Mesothelial cell of epicardium (in vitro differentiated cells): ENCODE measurements at places on chromosomes 3 and 15. TPM values are rescaled to one million over a fixed set of nuclear protein-coding genes. Genes with fewer than 3 reads are reported as not detected.

- no peaks in the 10 kb centered on the region for H3K36me3 ChIP-seq
- H3K4me3 ChIP-seq = no peak overlapping the region
- peak overlapping the region; percentile 47 for H3K27ac ChIP-seq
- peak; percentile 29 for DNase-seq
Observed at GRCh38 chr3:194246709-194247349, 104.3 kb downstream of the CPN2 start.

GRCh38 chr15:33649217-33649933 is 318.9 kb upstream of the CHRM5 start:
- peaks cover 7% of the 10 kb centered on the region for H3K4me1 ChIP-seq
- H3K4me3 ChIP-seq = no peak overlapping the region
- H3K27ac ChIP-seq = no peak overlapping the region
- H3K27me3 ChIP-seq = peaks cover 1% of the 10 kb centered on the region

DNA sequence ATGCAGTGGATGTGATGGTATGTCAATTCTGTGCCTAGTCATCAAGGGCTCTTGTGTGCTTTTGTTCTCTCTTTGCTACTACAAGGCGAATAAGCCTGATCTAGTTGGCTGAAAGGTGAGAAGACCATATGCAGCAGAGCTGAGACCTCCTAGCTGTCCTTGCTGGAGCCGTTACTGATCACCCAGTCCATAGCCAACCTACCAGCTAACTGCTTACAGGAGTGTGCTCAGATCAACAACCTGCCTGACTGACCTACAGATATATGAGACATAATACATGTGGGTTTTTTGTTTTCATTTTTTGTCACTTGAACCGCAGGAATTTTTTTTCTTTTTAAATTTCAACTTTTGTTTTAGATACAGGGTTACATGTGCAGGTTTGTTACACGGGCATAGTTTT is 22.8 kb downstream of the OXSM start:
- H3K27ac ChIP-seq = no peak overlapping the region
- H3K27me3 ChIP-seq = no peaks in the 10 kb centered on the region
- no peak for DNase-seq
- no peaks in the 10 kb centered on the region for H3K36me3 ChIP-seq

- H3K27me3 ChIP-seq = no peaks in the 10 kb centered on the region
- no peaks in the 10 kb centered on the region for H3K4me1 ChIP-seq
- no peak for DNase-seq
- H3K4me3 ChIP-seq = no peak overlapping the region
- no peaks in the 10 kb centered on the region for H3K36me3 ChIP-seq
Observed at GRCh38 chr3:104018541-104018940, 1348.2 kb upstream of the ALCAM start.

GRCh38 chr15:58590926-58591325 is 158.6 kb downstream of the ADAM10 start:
- no peak overlapping the region for H3K4me3 ChIP-seq
- H3K4me1 ChIP-seq = peaks cover 14% of the 10 kb centered on the region
- peak overlapping the region; percentile 90 for H3K27ac ChIP-seq
- no peak for DNase-seq

- H3K4me3 ChIP-seq = no peak overlapping the region
- H3K27me3 ChIP-seq = no peaks in the 10 kb centered on the region
- no peak overlapping the region for H3K27ac ChIP-seq
- H3K36me3 ChIP-seq = no peaks in the 10 kb centered on the region
Observed at GRCh38 chr15:47792231-47792630, 74.9 kb downstream of the SEMA6D start.

- H3K36me3 ChIP-seq = no peaks in the 10 kb centered on the region
- peak overlapping the region; percentile 95 for H3K27ac ChIP-seq
- no peak overlapping the region for H3K4me3 ChIP-seq
- no peaks in the 10 kb centered on the region for H3K27me3 ChIP-seq
- no peak for DNase-seq
- H3K4me1 ChIP-seq = peaks cover 13% of the 10 kb centered on the region
Observed at GRCh38 chr3:112061152-112061551, 25.0 kb upstream of the C3orf52 start.

DNA sequence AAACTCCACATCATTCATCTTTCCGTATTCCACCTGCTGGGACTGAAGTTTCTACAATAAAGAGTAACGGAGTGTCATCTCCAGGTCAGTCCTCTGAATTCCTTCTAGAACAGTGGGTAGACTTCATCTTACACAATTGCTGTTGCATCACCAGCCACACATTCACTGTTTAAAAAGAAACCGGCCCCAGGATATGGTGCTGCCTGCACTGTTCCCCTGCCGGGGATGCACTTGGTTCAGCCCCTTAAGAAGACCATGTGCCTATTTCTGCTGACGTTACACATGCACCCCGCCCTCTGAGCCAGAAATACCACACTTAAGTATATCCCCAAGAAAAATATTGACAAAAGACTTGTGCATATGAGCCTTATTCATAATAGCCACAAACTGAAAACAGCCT is 233.4 kb downstream of the FEZF2 start:
- peaks cover 17% of the 10 kb centered on the region for H3K36me3 ChIP-seq
- peaks cover 8% of the 10 kb centered on the region for H3K27me3 ChIP-seq
- DNase-seq = no peak
- H3K4me3 ChIP-seq = no peak overlapping the region
- H3K27ac ChIP-seq = no peak overlapping the region

- H3K4me3 ChIP-seq = no peak overlapping the region
- peaks cover 5% of the 10 kb centered on the region for H3K36me3 ChIP-seq
- H3K27me3 ChIP-seq = peaks cover 2% of the 10 kb centered on the region
- H3K27ac ChIP-seq = no peak overlapping the region
- no peak for DNase-seq
Observed at GRCh38 chr15:78177447-78177873, 28.3 kb downstream of the IDH3A start.

DNA sequence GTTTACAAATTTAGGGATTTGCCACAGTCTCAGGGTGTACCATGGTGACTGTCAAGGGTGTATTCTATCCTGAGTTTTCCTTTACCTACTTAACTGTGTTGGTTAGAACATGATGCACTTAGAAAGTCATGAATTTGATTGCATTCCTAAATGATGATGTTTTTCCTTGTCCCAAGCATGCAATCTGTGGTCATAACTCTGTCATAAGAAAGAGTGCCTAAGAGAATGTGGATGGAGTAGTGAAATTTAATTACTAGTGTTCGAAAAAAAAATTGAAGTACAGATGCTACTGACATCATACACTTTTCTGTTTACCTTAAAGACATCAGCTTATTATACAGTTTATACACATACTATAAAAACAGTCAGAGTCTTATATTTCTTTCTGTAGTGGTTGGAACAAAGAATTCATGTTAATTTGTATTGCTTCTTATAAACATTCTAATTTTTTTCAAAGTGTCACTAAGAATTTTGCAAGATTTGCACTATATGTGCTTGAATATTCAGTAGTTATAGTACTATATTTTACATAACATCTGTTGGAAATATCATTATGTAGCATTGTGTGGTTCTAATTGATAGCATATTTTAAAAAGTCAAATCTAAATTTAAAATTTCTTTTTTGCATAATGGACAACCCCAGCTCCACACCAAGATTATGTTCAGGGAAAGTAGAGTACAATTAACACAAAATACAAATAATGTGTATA is 231.3 kb upstream of the KCNMB2 start:
- DNase-seq = no peak
- peaks cover 2% of the 10 kb centered on the region for H3K4me1 ChIP-seq
- no peak overlapping the region for H3K4me3 ChIP-seq
- no peaks in the 10 kb centered on the region for H3K27me3 ChIP-seq

GRCh38 chr3:137769322-137770065 is 5.4 kb downstream of the SOX14 start:
- H3K36me3 ChIP-seq = no peaks in the 10 kb centered on the region
- peak overlapping the region; percentile 47 for H3K4me3 ChIP-seq
- no peak for DNase-seq
- no peak overlapping the region for H3K27ac ChIP-seq
- H3K27me3 ChIP-seq = peaks cover 100% of the 10 kb centered on the region

- H3K4me1 ChIP-seq = peaks cover 2% of the 10 kb centered on the region
- H3K4me3 ChIP-seq = no peak overlapping the region
- H3K36me3 ChIP-seq = no peaks in the 10 kb centered on the region
- peaks cover 74% of the 10 kb centered on the region for H3K27me3 ChIP-seq
- no peak for DNase-seq
Observed at GRCh38 chr15:101486696-101487459, 2.6 kb downstream of the PCSK6 start.

- H3K4me1 ChIP-seq = no peaks in the 10 kb centered on the region
- no peaks in the 10 kb centered on the region for H3K36me3 ChIP-seq
- no peak for DNase-seq
- peaks cover 8% of the 10 kb centered on the region for H3K27me3 ChIP-seq
- H3K27ac ChIP-seq = no peak overlapping the region
- H3K4me3 ChIP-seq = no peak overlapping the region
Observed at GRCh38 chr3:180383332-180384020, 218.5 kb upstream of the TTC14 start.

DNA sequence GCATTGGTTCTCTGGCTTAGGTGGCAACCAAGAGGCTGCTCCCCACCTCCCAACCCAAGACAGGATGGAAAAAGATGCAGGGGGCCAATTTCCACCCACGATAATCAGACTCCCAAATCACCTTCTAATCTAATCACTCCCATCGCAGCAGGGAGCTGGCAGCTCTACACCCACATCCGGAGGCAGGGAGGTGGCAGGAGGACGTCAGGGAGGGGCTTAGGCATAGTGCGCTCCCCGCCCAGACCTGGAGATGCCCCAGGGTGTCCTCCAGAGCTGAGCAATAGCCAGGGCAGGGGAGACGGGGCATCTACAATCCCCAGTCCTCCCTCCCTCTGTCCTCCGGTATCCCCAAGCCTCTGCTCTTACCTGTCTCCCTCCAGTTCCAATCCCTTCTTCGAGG is 70.5 kb upstream of the SEC13 start:
- peaks cover 37% of the 10 kb centered on the region for H3K27me3 ChIP-seq
- no peak overlapping the region for H3K4me3 ChIP-seq
- H3K4me1 ChIP-seq = no peaks in the 10 kb centered on the region
- DNase-seq = no peak

- H3K27me3 ChIP-seq = peaks cover 44% of the 10 kb centered on the region
- H3K36me3 ChIP-seq = no peaks in the 10 kb centered on the region
- H3K4me3 ChIP-seq = peak within 1 kb of the TSS; percentile 47
- no peak within 1 kb of the TSS for H3K27ac ChIP-seq
Observed at GRCh38 chr3:181711325-181712135, at the start of gene SOX2. SOX2 (plus strand) TSS chr3:181711925; CDS start chr3:181712361, 436 bp downstream.

- H3K27me3 ChIP-seq = no peaks in the 10 kb centered on the region
- DNase-seq = no peak
- H3K27ac ChIP-seq = no peak overlapping the region
Observed at GRCh38 chr15:57319226-57319918, 56.9 kb upstream of the CGNL1 start.

- no peaks in the 10 kb centered on the region for H3K27me3 ChIP-seq
- peak overlapping the region; percentile 87 for H3K27ac ChIP-seq
- no peak for DNase-seq
Observed at GRCh38 chr15:40069178-40070165, 30.5 kb upstream of the SRP14 start.

The CLPX gene
- 56.3 to 60.8 TPM (median 58.7 TPM) in 3 replicates for total RNA-seq

The FGD5 gene
- total RNA-seq = 3.2 to 3.5 TPM (median 3.4 TPM) in 3 replicates

The CEMIP gene
- 0.70 to 1.2 TPM (median 0.83 TPM) in 3 replicates for total RNA-seq

The KCNMB3 gene
- 4.1 to 5.2 TPM (median 4.9 TPM) in 3 replicates for total RNA-seq

The SCAANT1 gene
- total RNA-seq = not detected in 3 replicates

The SPRED1 gene
- total RNA-seq = 36.3 to 39.9 TPM (median 36.7 TPM) in 3 replicates

The DUOX1 gene
- total RNA-seq = 6.8 to 7.9 TPM (median 7.2 TPM) in 3 replicates

The MRAS gene
- 37.3 to 40.4 TPM (median 40.1 TPM) in 3 replicates for total RNA-seq

The USF3 gene
- 16.7 to 18.3 TPM (median 17.9 TPM) in 3 replicates for total RNA-seq
